ENCODE measurements at places on chromosomes 5 and 9.

DNA sequence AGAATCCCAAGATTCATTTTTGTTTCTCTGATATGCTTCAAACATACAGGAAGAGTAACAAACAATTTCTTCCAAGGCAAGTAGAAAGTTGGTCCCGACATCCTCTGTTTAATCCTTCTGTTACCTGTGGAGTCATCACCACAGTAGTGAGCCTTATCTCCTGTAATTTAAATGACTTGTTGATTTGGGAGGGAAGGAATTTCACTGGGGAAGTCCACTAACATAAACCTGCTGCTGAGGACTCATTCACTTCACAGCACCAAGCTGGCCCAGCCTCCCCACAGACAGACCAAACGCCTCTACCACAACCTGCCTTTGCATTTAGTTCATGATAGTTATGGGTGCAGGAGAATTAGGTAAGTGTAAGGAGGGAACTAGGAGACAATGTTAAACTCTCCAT, 63.2 kb downstream of the PRKACG start:
- no peak for DNase-seq

DNA sequence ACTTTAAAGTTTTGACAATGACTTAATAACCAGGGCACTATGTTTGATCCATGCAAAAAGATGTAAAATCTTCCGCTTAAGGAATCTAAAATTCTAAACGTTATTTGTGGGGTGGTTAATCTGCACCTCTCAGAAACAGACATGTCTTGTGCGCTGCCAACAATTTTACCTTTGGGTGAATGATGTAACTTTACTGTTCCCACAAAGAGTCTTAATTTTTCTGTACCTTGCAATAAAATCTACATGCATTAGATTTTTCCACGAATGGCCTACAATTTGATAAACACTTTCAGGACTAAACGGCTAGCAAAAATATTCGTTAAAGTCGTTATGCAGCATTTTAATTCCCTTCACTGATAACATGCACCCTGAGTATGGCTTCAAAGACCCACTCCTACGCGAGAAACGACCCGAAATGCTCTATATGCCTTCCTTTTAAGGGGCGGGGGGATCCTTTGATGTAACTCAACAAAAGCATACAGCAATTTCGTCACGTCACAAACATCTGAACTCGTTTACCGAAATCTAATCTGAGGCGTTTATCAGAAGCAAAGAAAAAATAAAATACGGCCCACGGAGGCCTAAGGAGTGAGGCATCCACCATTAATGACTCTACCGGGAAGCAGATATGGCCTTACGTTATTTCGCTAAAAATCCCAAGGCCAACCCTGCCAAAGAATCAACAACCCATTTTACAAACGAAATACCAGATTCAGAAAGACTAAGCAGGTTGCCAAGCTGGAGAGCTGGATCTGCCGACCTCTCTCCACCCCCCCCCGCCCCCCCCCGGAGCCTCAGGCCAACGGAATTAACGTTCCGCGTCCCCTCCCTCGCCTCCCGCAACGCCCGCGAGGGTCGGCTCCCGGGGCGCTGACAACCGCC, 621 bp downstream of the AK6 start:
- DNase-seq = peak; percentile 61

GRCh38 chr9:16105168-16106020, 552.6 kb downstream of the CCDC171 start:
- peak; percentile 98 for DNase-seq

DNA sequence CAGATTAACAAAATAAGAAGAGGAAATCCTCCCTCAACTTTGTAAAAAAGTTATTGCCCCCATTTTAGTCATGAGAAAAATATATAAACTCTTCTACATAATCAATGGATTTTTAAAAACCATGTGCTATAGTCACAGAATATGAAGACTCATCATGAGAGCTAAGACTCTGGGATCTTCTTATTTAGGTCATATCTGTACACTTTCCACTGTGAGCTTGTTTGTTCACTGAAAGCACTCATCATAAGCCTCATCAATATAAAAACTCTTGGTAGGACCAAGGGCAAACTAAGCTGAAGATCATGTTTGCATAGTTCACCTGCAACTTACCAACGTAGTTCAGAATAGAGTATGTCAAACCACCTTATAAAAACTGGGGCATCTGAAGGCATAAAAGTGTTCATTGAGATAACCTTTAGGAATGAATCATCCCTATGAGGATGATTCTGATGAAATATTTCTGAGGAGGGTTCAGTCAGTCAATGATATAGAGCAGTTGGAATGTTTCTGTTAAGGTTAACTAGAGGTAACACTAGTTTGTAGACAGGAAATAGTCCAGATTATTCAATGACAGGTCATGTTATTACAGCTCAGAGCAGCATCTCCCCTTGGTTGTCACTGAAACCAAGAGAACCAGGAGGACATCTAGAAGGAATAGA, 289.9 kb upstream of the SMC2 start:
- DNase-seq = no peak

GRCh38 chr5:93584596-93585040, 1.6 kb downstream of the NR2F1 start:
- DNase-seq = peak; percentile 42

GRCh38 chr5:64869419-64869818, 100.7 kb downstream of the CWC27 start:
- DNase-seq = no peak

GRCh38 chr5:123092696-123093095, 3.7 kb downstream of the PRDM6 start:
- no peak for DNase-seq

GRCh38 chr5:104817127-104817526, 1254.5 kb upstream of the NUDT12 start:
- DNase-seq = no peak

GRCh38 chr9:35673132-35674024, at the start of gene CA9:
Gene CA9 (plus strand): TSS chr9:35673928. CDS start chr9:35673960, 32 bp downstream.
- DNase-seq = no peak

GRCh38 chr9:96495341-96495740, 45.4 kb downstream of the HABP4 start:
- no peak for DNase-seq

- no peak for DNase-seq
These were observed 14.6 kb downstream of the SPATA9 start for GRCh38 chr5:95668216-95668615.

GRCh38 chr9:88754886-88755285, 219.9 kb downstream of the NXNL2 start:
- DNase-seq = no peak

DNA sequence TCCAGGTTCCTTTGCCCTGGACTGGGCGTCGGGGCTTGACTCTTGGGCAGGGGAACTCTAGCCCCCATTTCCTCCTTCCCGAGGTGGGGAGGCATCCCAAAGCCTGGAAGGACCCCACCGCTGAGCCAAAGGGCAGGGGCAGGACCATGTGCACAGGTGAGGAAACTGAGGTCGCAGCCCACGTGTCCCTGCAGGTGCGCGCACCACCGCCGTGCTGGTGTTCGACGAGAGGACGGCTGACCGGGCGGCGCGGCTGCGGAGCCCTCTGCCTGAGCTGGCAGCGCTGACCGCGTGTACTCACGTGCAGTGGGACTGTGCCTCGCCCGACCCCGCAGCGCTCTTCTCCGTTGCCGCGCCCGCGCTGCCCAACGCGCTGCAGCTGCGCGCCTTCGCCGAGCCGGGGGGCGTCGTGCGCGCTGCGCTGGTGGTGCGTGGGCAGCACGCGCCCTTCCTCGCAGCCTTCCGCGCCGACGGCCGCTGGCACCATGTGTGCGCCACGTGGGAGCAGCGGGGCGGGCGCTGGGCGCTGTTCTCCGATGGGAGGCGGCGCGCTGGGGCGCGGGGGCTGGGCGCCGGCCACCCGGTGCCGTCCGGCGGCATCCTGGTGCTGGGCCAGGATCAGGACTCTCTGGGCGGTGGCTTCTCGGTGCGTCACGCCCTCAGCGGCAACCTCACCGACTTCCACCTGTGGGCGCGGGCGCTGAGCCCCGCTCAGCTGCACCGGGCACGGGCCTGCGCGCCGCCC, 2.8 kb downstream of the ADGRD2 start:
- no peak for DNase-seq

DNA sequence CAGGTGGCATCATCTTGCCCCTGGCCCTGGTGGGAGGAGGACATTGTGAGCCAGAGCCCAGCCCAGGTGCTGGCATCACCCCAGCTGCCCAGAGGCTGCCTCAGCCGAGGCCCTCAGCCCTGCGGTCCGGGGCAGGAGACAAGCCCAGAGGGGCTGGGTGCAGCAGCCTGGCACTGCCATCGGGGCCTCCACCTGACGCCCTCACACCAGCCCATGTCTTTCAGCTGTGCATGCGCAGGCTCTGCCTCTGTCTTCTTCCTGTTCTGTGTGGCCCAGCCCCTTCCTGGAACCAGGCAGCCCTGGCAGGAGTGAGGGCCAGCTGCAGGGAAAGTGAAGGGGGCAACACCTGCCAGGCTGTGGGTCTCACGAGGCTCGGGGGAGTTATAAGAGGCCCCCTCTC, 4.8 kb upstream of the CEL start:
- no peak for DNase-seq

GRCh38 chr9:123959787-123960186, 29.9 kb upstream of the DENND1A start:
- DNase-seq = no peak

- peak; percentile 19 for DNase-seq
These were observed 185.2 kb upstream of the RGMB start for GRCh38 chr5:98588215-98588614.

GRCh38 chr9:126722922-126723806, 81.7 kb upstream of the ZBTB43 start:
- DNase-seq = peak; percentile 55

DNA sequence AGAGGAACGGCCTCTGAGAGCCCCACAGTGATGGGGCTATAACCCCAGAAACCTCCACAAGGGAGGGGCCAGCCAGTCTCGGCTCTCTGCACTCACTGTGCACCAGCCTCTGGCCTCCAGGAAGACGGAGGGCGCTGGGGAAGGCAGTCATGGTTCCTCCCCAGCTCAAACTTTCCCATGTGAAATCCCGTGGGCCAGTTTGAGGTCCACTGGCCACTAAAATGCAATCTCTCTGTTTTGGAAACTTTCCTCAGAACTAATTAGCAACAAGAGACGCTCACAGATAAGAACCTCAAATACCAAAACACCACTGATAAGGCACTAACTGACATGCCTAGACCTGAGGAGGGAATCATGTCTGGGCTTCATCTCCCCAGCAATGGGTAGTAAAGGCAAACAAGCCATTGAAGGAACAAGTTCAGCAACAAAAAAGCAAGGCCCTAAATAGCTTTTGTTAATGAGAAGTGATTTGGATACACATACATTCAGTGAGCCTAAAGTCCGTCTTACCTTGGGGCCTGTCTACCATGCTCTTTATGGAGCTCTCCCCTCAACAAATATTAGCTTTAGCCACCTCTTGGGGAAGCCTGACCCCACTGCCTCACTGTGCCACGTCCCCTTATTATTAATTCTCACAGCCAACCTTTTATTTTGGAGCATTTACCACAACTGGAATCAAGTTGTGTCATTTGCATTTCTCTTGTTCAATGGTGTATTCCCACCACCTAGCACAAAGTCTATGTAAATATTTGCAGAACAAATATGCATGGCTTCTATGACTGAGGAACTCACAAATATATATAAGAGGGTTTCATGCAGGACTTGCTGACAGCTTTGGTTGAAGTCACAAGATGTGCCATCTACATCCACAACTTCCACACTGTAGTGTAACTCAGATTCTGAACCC, 56.1 kb upstream of the GLRX start:
- DNase-seq = no peak

- no peak for DNase-seq
These were observed 9.3 kb upstream of the GOLGA1 start for GRCh38 chr9:124950050-124950718.

- peak; percentile 30 for DNase-seq
These were observed 420.8 kb upstream of the GRAMD2B start for GRCh38 chr5:126002222-126002897.

GRCh38 chr5:132055441-132055807, 5.0 kb upstream of the IL3 start:
- DNase-seq = no peak

DNA sequence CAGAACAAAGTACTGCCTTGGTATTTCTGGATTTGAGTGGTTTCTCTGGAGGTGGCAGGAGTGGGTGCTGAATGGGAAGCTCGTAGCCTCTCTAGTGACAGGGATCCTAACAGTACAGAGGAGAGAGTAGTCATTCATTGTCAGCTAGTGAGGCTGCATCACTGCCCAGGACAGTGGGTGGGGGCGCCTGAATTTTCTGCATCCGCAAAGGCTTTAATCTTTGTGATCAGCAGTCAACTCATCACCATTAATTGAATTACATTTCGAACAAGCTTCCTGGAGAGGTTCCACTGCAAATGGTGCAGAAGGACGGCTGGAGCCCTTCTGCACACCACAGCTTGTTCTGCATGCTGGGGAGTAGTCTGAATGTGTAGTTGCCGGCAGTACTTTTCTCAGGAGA, 77.5 kb downstream of the HSPA4 start:
- no peak for DNase-seq
